ENCODE measurements at places on chromosomes 3 and 15. TPM values are rescaled to one million over a fixed set of nuclear protein-coding genes. Genes with fewer than 3 reads are reported as not detected.

The WDR6 gene
- 78.6 TPM for total RNA-seq

The SUCNR1 gene
- 0.16 TPM for total RNA-seq

The UPK1B gene
- 12.8 TPM for total RNA-seq

The GOLGA6L10 gene
- total RNA-seq: 0.56 TPM

The C2CD4B gene
- total RNA-seq: not detected

The NRG4 gene
- 2.6 TPM for total RNA-seq
